ENCODE measurements at places on chromosomes 6 and 20. TPM values are rescaled to one million over a fixed set of nuclear protein-coding genes. Genes with fewer than 3 reads are reported as not detected.

Gene RAET1L
- total RNA-seq = not detected

Gene ENPP1
- 0.08 TPM for total RNA-seq

Gene TENT5A
- 6.3 TPM for total RNA-seq

Gene PERP
- 1.3 TPM for total RNA-seq

Gene RIPOR3
- not detected for total RNA-seq

Gene ANKRD66
- not detected for total RNA-seq

Gene FAM209B
- total RNA-seq = 3.9 TPM

Gene OR2B6
- total RNA-seq = not detected

Gene MUC22
- not detected for total RNA-seq

Gene HLA-DQB2
- 2.2 TPM for total RNA-seq

Gene PTCRA
- not detected for total RNA-seq

Gene CD24
- not detected for total RNA-seq

Gene SLC22A23
- 13.4 TPM for total RNA-seq

Gene GSTA2
- total RNA-seq = not detected

Gene RIN2
- total RNA-seq = 0.33 TPM

Gene COL9A3
- total RNA-seq = not detected

Gene CGA
- total RNA-seq = not detected

Gene PCSK2
- not detected for total RNA-seq

Gene WFDC5
- total RNA-seq = not detected

Gene LRFN2
- not detected for total RNA-seq

Gene RIMS1
- not detected for total RNA-seq

Gene HLA-DPB1
- 29.0 TPM for total RNA-seq

Gene ENPP4
- total RNA-seq = 3.7 TPM

Gene FAM83C
- total RNA-seq = not detected

Gene UNC93A
- not detected for total RNA-seq

Gene IL20RA
- total RNA-seq = not detected
